Esophagus squamous epithelium (tissue), 5 donors: ENCODE measurements at places on chromosomes 13 and 19.

DNA sequence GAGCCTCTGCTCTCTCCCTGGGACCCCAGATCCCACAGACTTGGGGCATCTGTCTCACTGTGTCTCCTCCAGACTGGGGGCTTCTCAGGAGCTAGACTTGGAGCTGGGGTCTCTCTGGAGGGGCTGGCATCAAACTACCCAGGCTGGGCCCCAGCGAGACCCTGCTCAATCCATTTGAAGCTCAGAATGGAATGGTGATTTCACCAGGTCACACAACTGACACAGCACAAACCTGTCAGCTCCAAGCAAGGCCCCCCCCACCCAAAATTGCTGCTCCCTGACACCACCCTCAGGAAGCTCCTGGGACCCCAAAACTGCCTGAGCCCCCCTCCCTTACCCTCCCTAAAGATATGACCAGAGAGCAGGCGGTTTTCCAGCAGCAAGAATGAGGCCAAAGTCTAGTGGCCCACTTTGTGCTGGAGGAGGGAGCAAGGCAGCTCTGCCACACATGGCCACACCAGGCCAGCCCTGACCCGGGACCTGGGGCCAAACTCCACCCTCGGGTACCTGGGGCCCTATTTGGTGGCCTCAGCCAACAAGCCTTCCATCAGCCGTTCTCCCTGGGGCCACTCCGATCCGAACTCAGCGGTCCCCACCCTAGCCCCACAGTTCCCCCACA, 2.4 kb downstream of the NR2F6 start:
- no peak for DNase-seq

DNA sequence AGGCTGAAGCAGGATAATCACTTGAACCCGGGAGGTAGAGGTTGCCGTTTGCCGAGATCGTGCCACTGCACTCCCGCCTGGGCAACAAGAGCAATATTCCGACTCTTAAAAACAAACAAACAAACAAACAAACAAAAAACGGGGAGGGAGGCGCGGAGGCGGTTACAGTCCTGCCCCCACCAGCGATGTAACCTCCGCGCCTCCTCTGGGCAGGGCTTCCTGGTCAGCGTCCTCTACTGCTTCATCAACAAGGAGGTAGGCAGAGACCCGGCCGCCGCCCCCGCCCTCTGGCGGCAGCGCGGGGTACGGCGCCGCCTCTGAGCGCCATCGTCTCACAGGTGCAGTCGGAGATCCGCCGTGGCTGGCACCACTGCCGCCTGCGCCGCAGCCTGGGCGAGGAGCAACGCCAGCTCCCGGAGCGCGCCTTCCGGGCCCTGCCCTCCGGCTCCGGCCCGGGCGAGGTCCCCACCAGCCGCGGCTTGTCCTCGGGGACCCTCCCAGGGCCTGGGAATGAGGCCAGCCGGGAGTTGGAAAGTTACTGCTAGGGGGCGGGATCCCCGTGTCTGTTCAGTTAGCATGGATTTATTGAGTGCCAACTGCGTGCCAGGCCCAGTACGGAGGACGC, 10.2 kb downstream of the SNRPD2 start:
- DNase-seq = peak; percentile 35

DNA sequence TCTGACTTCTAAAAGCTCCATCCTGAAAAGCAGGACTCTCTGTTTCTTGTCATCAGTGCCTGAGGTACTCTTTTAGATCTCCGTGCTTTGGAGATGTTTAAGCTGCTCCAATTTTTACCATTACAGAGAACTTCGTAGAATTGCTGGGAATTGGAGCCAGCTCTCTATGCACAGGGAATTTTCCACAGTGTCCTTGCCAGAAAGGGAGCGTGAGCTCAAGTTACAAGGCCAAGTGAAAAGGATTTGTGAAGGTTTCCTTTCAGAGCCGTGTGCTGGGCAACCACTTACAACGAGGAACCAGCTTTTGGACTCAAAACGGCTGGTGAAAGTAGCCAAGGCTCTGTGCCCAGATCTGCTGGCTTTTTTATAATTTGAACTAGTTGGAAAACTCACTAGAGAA, 82.6 kb downstream of the NUFIP1 start:
- DNase-seq = no peak

DNA sequence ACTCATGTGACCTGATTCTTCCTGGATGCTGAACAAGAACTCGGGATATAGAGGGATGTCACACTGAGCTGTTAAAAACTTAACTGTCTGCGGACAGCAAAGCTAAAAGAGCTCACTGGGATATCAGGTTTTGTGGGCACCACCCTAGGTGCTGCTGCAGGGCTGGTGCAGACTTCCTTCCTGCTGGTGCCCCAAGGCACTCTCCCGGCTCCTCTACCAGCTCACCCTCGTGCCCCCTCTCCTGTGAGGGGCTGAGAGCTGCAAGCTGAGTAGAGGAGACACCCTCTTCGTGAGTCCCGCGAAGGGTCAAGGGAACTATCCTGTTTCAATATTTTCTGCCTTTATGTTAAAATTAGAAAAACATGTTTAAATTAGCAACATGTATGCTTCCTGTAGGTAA, 1475.7 kb downstream of the EFNB2 start:
- no peak for DNase-seq

DNA sequence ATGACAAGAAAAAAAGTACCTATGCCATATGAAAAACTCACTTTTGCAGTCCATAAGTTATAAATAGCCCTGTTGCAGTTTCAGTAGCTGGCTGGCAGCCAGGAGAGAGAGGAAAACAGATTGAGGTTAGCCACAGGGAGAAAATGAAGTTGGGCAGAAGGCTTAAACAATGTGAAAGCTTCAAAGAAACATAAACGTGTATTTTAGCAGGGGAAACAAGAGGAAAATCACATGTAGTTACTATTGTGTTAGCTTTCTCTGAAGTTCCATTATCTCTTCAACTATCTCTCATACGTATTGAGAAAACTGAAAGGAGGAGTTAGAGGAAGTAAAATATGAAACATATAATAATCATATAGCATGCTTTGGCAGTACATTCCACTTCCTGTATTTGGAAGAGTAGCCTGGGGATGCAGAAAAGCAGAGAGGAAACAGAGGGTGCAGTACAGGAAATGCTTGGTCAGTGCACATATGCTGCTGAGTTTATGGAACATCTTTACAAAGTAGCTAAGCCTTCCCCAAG, 1551.1 kb downstream of the EFNB2 start:
- DNase-seq = no peak

GRCh38 chr13:84978851-84979250, 820.4 kb downstream of the SLITRK6 start:
- no peak for DNase-seq

DNA sequence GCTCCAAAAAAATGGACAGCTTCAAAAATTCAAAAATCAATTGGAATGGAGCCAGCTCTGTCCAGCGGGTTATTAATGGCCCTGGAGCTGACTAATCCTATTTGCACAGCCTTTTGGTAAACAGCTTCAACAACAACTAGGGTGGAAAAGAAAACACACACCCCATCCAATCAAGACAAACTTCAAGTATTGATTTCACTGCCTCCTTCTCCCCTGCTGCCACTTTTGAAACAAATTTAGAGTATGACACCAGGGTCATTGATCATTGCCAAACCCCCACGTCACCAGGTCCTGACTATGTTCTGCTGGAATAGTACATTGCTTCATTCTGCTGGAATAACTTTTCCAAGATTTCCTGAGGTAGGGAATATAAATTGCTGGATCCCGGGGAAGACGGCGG, 56.8 kb upstream of the GTF3A start:
- DNase-seq = no peak

- no peak for DNase-seq
Observed at GRCh38 chr13:106640515-106640914, 72.6 kb upstream of the ARGLU1 start.

DNA sequence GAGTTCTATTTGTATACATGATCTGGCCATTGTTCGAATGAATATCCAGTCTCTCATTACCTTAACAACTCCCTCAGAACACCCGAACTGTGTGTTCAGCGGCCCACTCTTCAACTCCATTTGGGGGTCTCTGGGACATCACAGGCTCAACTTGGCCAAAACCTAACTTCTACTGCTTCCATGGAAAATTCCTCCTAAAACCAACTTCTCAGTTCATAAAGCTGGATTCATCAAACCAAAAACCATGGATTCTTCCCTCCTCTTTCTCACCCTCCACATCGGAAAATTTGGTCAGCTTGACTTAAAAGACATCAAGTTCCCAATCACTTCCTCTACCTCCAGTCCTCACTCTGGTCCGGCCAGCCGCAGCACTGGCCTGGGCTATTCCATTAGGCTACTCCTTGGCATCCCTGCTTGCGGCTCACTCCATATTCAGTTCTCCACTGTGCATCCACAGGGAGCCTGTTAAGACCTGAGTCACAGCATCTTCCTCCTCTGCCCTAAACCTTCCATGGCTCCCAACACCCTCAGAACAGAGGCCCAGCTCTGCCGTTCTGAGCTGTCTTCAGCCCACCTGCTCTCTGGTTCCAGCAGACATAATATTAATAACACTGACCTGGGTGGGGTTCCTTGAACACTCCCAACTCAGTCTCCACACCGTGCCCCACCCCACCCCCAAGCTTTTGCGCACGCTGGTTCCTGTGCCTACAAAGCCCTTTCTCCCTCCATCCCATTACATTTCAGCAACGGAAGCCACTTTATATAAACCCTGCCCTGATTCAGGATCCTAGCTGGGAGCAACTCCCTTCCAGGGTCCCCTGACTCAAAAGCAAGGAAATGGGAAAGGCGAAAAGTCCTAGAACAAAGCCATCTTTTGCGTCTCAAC, 1.1 kb downstream of the ZNF792 start:
- DNase-seq = no peak

GRCh38 chr13:49371943-49372613, 71.8 kb downstream of the CAB39L start:
- no peak for DNase-seq

DNA sequence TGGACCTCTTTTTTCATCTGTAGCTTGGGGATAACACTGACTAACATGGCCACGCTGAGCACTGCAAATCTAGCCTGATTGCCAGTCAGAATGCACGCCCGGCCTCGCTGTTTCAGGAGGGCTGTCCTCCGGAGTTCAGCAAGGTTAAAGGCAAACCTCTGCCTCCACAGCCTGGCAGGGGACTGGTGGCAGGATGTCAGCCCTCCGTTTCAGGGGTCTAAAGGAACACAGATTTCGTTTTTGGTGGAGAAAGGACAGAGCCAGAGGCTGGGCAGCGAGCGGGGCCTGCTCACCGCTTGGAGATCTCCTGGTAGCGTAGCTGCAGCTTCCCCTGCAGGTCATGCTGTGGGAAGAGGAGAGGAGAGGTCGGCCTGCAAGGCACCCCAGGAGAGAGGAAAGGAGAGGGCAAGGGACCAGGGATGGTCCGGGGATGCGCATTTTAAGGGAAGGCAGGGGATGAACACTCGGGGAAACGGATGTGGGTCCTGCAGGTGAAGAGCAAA, 560 bp downstream of the NDUFA7 start:
- DNase-seq = no peak

GRCh38 chr19:4803736-4804695, 12.5 kb downstream of the FEM1A start:
- no peak for DNase-seq

DNA sequence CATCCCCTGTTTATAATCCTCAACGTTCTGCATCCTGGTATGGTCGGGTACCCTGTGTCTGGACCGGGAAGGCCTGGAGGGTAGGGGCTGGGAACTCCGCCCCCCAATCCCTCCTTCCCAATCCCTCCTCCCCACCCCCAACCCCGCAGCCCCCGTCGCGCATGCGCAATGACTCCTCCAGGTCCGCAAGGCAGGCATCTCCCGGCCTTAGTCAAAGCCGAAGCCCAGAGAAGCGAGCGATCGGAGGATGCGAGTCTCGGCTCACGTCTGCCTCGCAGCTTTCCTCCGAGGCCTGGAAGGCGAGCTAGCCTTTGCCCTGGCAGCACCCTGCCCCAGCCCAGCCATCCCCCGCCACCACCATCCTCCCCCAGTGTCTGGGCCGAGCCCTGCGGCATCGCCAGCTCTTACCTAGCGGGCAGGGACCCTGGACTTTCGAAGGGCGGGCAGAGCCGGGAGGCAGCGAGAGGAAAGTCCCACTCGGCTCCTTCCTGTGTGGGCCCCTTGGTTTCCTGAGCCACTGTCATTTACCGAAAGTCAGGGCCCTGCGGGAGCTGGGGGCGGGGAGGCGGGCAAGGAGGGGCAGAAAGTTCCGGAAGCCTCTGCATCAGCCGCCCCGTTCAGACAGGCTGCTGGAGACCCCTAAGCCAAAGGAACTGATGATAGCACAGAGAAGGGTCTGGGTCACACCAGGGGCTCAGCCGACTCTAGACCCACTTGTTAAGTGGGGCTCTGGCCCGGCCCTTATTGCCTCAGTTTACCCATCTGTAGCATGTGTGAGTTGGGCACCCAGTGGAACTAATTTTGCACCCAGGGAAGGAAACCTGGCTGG, at the start of gene JAK3:
Gene JAK3, minus strand, starts transcription at position 445 of the 829 bp plus-strand sequence. CDS start 3,565 bp downstream, outside the sequence.
- no peak for DNase-seq

DNA sequence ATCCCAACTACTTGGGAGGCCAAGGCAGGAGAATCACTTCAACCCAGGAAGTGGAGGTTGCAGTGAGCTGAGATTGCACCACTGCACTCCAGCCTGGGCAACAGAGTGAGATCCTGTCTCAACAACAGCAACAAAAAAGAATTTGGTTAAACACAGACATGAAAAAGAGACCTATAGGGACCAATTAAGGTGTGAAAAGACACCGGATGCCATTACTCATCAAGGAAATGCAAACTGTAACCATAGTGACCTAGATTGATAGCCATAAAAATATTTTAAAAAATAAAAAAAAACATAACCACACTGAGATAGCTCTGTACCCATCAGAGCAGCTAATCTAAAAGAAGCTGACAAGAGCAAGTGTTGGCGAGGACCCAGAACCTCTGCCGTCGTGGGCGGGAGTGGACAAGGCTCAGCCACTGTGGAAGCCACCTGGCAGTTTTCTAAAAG, 37.1 kb upstream of the ISYNA1 start:
- no peak for DNase-seq

DNA sequence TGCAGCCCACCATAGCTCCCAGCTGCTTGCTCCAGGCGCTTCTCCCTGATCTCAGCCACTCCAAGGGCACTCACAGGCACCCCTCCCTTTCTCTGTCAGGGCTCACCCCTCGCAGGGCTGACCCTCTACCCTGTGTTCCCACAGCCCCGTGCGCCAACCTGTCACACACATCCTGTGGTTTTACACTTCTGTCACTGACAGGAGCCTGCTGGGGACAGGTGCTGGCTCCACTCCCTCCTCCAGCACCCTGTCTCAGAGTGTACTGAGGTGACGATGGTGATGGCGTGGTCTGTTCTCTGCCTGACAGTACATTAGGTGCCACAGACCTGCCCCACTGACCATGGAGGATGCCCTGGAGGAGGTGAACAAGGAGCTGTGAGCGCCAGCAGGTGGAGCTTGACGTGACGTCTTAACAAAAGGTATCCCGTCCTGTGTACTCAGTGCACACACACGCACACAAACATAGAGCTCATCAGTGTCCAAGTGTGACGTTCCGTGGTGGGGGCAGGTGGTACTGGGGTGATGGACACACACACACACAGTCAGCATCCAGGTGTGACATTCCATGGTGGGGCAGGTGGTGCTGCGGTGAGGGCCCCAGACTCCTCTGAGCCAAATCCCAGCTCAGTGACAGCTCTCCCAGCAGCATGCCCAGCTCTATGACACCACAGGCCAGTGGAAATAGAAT, 20.9 kb downstream of the C19orf44 start:
- no peak for DNase-seq

- DNase-seq = no peak
Observed at GRCh38 chr13:107370015-107370785, 802.3 kb upstream of the ARGLU1 start.
